Testis (tissue), 5 donors: ENCODE measurements at places on chromosomes 2 and 18. TPM values are rescaled to one million over a fixed set of nuclear protein-coding genes. Genes with fewer than 3 reads are reported as not detected.

The AQP12B gene
- total RNA-seq = not detected

The KLHL29 gene
- 10.9 TPM for total RNA-seq

The TEKT4 gene
- total RNA-seq = 23.5 TPM

The POTEF gene
- total RNA-seq = 56.9 TPM

The CD302 gene
- 18.3 TPM for total RNA-seq

The ACVR1C gene
- total RNA-seq = 1.4 TPM

The CHST9 gene
- total RNA-seq = 20.9 TPM

The RMND5A gene
- total RNA-seq = 31.3 TPM

GRCh38 chr18:64966667-64967066 lies 784.1 kb upstream of the CDH7 start:
- H3K36me3 ChIP-seq = no peaks in the 10 kb centered on the region
- no peak overlapping the region for H3K4me3 ChIP-seq
- H3K27me3 ChIP-seq = no peaks in the 10 kb centered on the region
- H3K4me1 ChIP-seq = no peaks in the 10 kb centered on the region

DNA sequence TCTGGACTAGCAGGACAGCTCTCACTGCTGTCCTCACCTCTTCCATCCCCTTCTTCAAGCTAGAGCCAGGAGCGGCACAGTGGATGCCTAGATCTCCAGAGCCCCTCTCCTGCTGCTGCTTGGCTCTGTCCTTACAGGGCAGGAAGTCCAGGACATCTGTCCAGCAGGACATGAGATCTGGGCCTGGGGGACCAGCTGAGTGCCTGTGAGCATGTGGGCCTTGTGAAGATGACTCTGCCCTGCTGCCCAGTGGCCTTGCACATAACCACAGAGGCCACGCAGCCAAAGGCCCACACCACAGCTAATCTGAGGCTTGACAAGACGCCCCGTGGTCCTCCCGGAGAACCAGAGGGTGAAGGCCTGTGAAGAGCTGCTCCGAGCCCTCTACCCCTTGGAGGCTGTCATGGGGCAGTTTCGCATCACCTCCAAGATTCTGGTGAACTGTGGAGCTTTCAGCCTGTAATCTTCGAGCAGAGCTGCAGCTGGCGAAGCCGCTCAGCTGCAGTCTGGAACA lies 516.7 kb upstream of the HS6ST1 start:
- H3K27ac ChIP-seq = no peak overlapping the region
- no peaks in the 10 kb centered on the region for H3K27me3 ChIP-seq
- no peaks in the 10 kb centered on the region for H3K36me3 ChIP-seq
- H3K4me1 ChIP-seq = no peaks in the 10 kb centered on the region
- DNase-seq = no peak

- H3K27me3 ChIP-seq = no peaks in the 10 kb centered on the region
- no peak overlapping the region for H3K4me3 ChIP-seq
- no peak for DNase-seq
These were observed 286.2 kb downstream of the ARL6IP6 start for GRCh38 chr2:153004627-153005026.

- H3K27ac ChIP-seq = no peak overlapping the region
- H3K4me3 ChIP-seq = no peak overlapping the region
- DNase-seq = no peak
- H3K4me1 ChIP-seq = no peaks in the 10 kb centered on the region
These were observed 49.0 kb upstream of the MC4R start for GRCh38 chr18:60421356-60422118.

- no peaks in the 10 kb centered on the region for H3K4me1 ChIP-seq
- H3K27me3 ChIP-seq = no peaks in the 10 kb centered on the region
- H3K4me3 ChIP-seq = no peak overlapping the region
These were observed 65.3 kb downstream of the CCDC93 start for GRCh38 chr2:117948615-117949014.

DNA sequence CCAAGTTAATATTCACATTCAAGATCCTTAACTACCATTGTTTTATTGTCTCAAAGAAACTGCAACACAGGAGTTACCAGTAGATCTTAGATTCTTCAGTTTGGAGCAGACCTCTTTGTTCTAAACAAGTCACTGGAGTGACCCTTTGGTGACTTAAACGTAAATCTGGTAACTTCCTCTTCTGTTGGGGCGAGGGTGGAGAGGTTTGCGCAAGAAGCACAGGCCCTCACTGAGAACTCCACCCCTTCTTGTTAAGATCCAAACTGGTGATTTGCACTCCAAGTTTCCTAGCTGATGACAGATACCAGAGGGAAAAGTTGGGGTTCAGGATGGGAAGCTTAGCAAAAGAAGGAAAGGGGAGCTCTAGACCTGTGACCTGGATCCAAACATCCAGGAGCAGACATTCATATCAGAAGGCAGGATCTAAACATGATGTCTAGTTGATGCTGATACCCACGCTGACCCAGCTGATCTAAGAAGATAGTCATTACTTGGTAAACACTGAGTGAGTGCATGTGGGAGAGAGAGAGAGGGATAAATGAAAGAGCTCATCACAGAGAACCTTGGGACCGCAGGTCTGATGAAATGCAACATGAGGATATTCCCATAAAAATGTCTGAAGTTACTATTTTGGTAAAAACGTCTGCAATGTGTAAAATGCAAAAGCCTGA lies 256.0 kb downstream of the CDH20 start:
- H3K27me3 ChIP-seq = no peaks in the 10 kb centered on the region
- H3K4me1 ChIP-seq = peaks cover 10% of the 10 kb centered on the region
- DNase-seq = no peak
- no peaks in the 10 kb centered on the region for H3K36me3 ChIP-seq
- no peak overlapping the region for H3K4me3 ChIP-seq

GRCh38 chr18:80180778-80181564 lies 66.3 kb downstream of the PARD6G start:
- H3K4me3 ChIP-seq = no peak overlapping the region
- H3K4me1 ChIP-seq = peaks cover 7% of the 10 kb centered on the region
- H3K27ac ChIP-seq = no peak overlapping the region

GRCh38 chr2:217642944-217643343 lies 359.9 kb downstream of the TNS1 start:
- no peak for DNase-seq
- H3K27me3 ChIP-seq = no peaks in the 10 kb centered on the region
- no peak overlapping the region for H3K4me3 ChIP-seq

GRCh38 chr18:48951448-48952286 lies 902 bp upstream of the SMAD7 start:
- H3K27ac ChIP-seq = peak overlapping the region; percentile 89
- H3K27me3 ChIP-seq = no peaks in the 10 kb centered on the region
- DNase-seq = peak; percentile 86
- peaks cover 16% of the 10 kb centered on the region for H3K4me1 ChIP-seq
- H3K4me3 ChIP-seq = peak overlapping the region; percentile 76

- H3K36me3 ChIP-seq = no peaks in the 10 kb centered on the region
- H3K4me1 ChIP-seq = no peaks in the 10 kb centered on the region
- no peak overlapping the region for H3K4me3 ChIP-seq
- no peak overlapping the region for H3K27ac ChIP-seq
These were observed 67.4 kb upstream of the PNPT1 start for GRCh38 chr2:55761024-55761423.

DNA sequence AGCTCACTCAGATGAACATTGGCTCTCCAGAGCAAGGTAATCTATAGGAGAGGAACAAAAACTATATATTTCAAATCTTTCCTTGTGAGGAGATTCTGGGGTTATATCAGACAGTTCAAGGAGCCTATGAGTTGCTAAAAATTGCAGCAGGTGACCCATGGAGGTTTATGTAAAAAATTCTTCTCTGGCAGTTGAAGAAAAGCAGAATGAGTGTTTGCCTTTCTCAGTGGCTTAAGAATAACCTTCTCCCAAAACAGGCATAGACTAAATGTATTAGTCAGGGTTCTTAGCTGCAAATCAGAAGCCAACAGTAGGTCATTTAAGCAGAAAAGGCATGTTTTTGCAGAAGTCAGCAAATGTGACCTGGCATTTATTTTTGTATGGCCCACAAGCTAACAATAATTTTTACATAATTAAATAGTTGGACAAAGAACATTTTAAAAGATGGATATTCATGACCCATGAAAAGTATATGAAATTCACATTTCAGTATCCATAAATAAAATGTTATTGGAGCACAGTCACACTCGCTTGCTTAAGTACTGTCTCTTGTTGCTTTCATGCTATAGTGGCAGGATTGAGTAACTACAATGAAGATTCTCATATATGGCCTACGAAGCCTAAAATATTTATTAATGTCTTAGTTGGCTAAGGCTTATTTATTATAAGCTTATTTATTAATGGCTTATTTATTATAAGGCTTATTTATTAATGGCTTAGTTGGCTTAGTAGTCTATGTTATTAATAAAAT lies 93.4 kb upstream of the TLK1 start:
- H3K4me3 ChIP-seq = no peak overlapping the region
- H3K27ac ChIP-seq = no peak overlapping the region
- no peaks in the 10 kb centered on the region for H3K36me3 ChIP-seq
- H3K4me1 ChIP-seq = no peaks in the 10 kb centered on the region
- no peak for DNase-seq

DNA sequence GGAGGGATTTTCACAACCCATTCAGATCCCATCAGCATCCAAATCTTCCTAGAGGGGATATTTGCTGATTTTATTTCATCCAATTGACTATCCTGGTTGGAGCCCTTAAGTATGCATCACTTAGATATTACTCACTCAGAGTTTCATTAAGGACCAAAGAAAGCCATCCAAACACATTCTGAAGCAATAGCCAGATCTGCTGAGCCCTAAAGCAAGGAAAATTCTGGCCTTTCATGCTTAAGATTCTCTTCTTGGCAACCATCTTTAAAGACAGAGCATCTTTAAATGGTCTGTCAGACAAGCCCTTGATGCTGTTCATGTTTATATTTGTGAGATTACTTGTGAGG lies 40.9 kb upstream of the C1D start:
- no peak for DNase-seq
- no peaks in the 10 kb centered on the region for H3K27me3 ChIP-seq

DNA sequence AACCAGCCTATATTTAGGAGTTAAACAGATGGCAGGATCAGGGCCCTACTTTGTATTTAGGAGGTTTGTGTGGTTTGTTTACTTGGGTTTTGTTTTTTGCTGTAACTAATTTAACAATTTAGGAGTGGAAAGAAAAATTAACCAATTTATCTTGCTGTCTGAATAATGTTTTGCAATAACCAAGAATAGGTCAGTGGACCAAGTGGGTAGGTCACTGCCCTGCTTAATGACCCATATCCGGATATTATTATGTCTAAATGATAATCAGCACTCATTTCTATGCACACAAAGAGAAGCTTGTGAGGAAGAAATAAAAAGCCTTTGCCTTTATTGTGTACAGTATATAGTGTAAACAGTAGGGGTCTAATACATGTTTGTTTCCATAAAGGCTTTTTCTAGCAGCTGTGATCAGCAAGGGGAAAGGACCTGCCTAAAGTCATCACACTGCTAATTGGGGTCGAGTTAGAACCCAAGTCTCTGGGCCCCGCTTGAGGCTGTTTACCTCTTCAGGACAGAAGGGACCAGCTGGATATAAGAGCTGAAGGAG lies 76.6 kb downstream of the TGOLN2 start:
- H3K27me3 ChIP-seq = no peaks in the 10 kb centered on the region
- DNase-seq = no peak
- peaks cover 27% of the 10 kb centered on the region for H3K4me1 ChIP-seq
- no peak overlapping the region for H3K4me3 ChIP-seq
- H3K36me3 ChIP-seq = no peaks in the 10 kb centered on the region
- H3K27ac ChIP-seq = no peak overlapping the region

DNA sequence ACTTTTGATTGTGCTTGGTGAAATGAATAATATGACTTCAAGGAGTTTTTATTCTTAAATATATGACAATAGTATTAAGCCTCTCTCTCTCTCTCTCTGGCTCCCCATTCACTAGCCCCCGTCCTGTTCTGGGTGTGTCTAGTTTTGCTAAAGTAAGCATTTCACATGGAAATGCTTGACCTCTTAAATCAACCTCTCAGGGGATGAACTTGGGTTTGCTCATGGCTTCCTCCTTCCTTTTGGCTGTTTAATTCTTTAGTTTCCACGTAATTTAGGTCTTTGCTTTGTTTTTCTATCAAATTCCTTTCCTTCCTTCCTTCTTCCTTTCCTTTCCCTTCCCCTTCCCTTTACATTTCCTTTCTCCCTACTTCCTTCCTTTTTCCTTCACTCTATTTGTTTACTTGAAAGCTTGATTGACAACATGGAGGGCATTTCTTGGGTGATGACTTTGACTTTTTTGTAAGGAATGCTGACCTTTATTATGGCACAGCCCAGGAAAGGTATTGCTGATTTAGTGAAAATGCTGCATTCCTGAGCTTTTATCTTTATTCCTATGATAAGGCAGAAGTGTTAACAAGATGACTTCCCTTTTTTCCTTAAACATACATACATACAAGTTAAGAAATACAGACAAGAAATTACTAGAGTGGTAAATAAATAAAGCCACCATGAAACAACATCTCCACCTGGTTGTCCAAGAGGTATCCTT lies 3.6 kb downstream of the DPP4 start:
- no peaks in the 10 kb centered on the region for H3K36me3 ChIP-seq
- no peak for DNase-seq
- H3K27ac ChIP-seq = no peak overlapping the region
